ENCODE measurements at places on chromosomes 16 and 17.

DNA sequence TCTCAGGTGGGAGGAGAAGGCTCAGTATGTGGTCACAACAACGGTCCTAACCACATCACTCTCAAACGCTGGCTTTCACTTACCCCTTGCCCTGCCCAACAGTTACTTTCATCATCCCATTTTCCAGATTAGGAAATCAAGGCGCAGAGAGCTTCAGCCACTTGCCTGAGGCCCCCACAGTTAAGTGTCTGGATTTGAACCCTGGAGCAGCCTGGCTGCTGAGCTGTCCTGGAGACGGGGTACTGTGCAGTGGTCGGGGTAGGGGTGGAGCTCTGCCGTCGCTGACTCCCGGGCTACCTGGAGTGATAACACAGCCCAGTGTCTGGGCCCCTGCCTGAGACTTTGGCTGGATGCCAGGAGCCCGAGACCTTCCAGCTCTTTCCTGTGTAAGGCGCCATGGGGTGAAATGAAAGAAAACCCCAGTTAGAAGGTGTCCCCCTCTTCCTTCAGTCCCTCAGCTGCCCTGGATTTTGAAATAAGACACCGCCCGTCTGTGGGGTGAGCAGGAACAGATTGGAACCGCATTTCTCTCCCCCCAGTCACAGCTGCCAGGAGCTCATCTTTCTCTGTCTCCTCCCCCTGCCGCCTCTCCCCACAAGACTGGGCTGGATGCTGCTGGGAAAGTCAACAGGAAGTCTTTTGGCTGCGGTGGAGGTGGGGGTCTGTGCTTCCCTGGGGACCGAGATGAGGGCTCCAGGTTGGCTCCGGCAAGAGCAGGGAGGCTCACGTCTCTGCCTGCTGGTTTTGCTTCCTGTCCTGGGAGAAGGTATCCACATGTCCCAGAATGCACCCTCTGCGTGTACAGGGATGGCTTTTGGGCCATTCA, 280.2 kb downstream of the SEC14L1 start:
- H3K27me3 ChIP-seq = no peaks in the 10 kb centered on the region
- H3K27ac ChIP-seq = peak overlapping the region; percentile 23
- H3K4me3 ChIP-seq = peak overlapping the region; percentile 32
- peaks cover 28% of the 10 kb centered on the region for H3K4me1 ChIP-seq
- peaks cover 2% of the 10 kb centered on the region for H3K36me3 ChIP-seq

- H3K4me3 ChIP-seq = no peak overlapping the region
- H3K36me3 ChIP-seq = no peaks in the 10 kb centered on the region
- no peak overlapping the region for H3K27ac ChIP-seq
- H3K4me1 ChIP-seq = no peaks in the 10 kb centered on the region
These were observed 265.5 kb downstream of the C16orf95 start for GRCh38 chr16:87051526-87052320.

GRCh38 chr16:80489173-80489572, 51.6 kb upstream of the DYNLRB2 start:
- H3K36me3 ChIP-seq = no peaks in the 10 kb centered on the region
- DNase-seq = no peak
- H3K4me1 ChIP-seq = no peaks in the 10 kb centered on the region
- no peaks in the 10 kb centered on the region for H3K27me3 ChIP-seq

DNA sequence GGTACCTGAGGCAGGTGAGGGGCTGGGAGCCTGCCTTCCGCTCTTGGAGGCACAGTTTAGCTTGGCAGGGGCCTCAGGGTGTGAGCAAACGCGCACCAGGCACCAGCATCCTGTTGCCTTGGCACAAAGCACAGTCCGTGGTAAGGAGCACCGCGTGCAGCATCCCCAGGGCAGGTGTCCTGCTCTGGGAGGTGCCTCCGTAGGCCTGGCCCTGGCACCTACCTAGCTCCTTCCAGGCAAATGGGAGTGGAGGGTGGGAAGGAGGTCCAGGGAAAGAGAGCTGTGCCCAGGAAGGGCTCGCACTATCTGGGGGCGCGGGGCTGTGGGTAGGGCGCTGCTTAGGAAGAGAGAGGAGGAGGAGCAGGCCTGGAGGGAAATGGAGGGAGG, 3.1 kb upstream of the GSE1 start:
- H3K4me3 ChIP-seq = peak overlapping the region; percentile 1
- peaks cover 28% of the 10 kb centered on the region for H3K4me1 ChIP-seq
- DNase-seq = no peak
- peaks cover 5% of the 10 kb centered on the region for H3K36me3 ChIP-seq

GRCh38 chr17:64173646-64174045, 43.7 kb upstream of the ERN1 start:
- H3K27ac ChIP-seq = no peak overlapping the region
- no peak for DNase-seq
- no peaks in the 10 kb centered on the region for H3K4me1 ChIP-seq
- no peaks in the 10 kb centered on the region for H3K27me3 ChIP-seq
- no peaks in the 10 kb centered on the region for H3K36me3 ChIP-seq

All from GM12878 (cell line).